ENCODE measurements at places on chromosomes 13 and 19. TPM values are rescaled to one million over a fixed set of nuclear protein-coding genes. Genes with fewer than 3 reads are reported as not detected.
A peak's percentile ranks its signal among the peaks of the same experiment; 100 is the strongest.

DNA sequence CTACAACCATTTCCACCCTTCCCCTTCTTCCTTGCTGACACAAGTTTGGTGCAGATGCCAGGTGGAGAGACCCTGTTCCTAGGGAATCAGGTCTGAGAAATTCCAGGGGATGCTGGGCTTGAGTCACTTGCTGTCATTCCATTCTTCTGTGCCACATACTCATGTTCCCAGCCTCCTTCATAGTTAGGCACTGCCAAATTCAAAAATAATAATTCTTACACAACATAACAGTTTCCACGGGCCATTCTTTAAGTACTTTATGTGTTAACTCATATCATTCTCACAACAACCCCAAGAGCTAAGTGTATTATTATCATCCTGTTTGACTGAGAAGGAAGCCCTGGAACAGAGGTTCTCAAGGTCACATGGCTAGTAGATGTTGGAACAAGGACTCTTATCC lies 27.1 kb upstream of the POMP start:
- no peak overlapping the region for H3K4me3 ChIP-seq
- H3K27ac ChIP-seq: no peak overlapping the region
- H3K27me3 ChIP-seq: no peaks in the 10 kb centered on the region
- no peaks in the 10 kb centered on the region for H3K36me3 ChIP-seq
- H3K4me1 ChIP-seq: no peaks in the 10 kb centered on the region

GRCh38 chr13:39254601-39255000 lies 216.3 kb downstream of the NHLRC3 start:
- no peak overlapping the region for H3K27ac ChIP-seq
- no peaks in the 10 kb centered on the region for H3K27me3 ChIP-seq
- no peak for DNase-seq
- no peaks in the 10 kb centered on the region for H3K4me1 ChIP-seq
- no peak overlapping the region for H3K4me3 ChIP-seq

DNA sequence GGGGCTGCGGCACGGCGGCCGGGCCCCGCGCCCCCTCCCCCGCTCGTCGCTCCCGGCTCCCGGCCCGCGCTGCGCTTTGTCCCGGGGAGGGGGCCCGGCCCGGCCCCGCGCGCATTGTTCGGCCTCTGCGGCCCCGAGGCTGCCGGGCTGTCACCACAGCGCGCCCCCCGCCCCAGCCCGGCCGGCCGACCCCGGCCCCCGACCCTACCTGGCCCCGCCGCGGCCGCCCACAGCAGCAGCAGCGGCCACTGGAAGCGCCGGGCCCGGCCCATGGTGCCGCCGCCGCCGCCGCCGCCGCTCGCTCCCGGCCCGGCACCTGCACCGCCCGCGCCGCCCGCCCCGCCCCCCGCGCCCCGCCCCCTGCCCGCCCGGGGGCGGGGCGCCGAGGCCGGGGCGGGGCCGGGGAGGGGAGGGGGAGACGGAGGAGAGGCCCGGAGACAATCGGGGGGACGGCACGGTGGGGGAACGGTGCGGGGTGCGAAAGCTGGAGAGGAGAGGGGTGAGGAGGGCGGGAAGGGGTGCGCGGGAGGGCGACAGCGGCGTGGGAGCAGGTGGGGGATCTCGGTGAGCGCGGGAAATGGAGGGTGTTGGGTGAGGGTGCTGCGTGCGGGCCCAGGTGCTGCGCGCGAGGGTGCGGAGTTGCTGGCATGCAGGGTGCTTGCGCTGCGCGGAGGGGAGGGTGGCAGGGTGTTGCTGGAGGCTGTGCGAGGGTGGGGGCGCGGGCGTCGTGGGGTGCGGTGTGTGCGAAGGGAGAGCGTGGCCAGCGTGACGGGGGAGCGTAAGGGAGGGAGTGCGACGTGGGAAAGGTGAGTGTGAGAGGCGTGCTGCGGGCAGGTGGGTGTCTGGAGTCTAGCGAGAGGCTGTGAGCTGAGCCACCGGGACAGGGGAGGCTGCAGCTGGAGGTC lies at the start of gene CADM4:
TSS of gene CADM4 (minus strand) at position 332 of the 905 bp plus-strand sequence. CDS start at position 272, 60 bp downstream.
- no peak within 1 kb of the TSS for H3K27ac ChIP-seq
- peak; percentile 82 for DNase-seq
- no peaks in the 10 kb centered on the region for H3K4me1 ChIP-seq
- H3K27me3 ChIP-seq: no peaks in the 10 kb centered on the region
- H3K36me3 ChIP-seq: no peaks in the 10 kb centered on the region

Gene TPTE2
- total RNA-seq: not detected

Gene FBXL3
- 16.6 TPM for total RNA-seq
